ENCODE measurements at places on chromosomes 1 and 21.
A peak's percentile ranks its signal among the peaks of the same experiment; 100 is the strongest.

DNA sequence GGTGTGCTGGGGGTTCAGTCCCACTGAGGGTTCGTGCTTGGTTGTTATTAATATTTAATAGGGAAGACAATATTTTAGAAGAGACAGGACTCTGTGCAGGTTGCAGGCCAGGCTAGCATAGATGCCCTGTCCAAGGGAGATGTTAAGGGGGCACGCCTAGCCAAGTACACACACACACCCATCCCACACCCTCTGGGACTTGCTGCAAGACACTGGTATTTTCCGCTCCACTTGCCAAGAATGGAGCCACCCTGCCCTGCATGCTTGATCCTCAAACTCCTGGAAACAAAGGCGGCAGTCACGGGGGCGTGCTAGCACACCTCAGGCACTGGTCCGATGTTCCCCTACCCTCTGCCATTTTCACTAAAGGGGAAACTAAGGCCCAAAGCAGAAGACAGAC lies 99.1 kb downstream of the MRPL37 start:
- H3K27me3 ChIP-seq, result no peaks in the 10 kb centered on the region
- no peaks in the 10 kb centered on the region for H3K36me3 ChIP-seq
- H3K4me1 ChIP-seq, result peaks cover 3% of the 10 kb centered on the region
- peak overlapping the region; percentile 23 for H3K27ac ChIP-seq

GRCh38 chr1:77378723-77379535 lies 97.1 kb downstream of the AK5 start:
- H3K4me1 ChIP-seq, result no peaks in the 10 kb centered on the region
- H3K27ac ChIP-seq, result no peak overlapping the region
- no peak for DNase-seq
- no peak overlapping the region for H3K4me3 ChIP-seq
- H3K27me3 ChIP-seq, result no peaks in the 10 kb centered on the region
- H3K36me3 ChIP-seq, result no peaks in the 10 kb centered on the region

DNA sequence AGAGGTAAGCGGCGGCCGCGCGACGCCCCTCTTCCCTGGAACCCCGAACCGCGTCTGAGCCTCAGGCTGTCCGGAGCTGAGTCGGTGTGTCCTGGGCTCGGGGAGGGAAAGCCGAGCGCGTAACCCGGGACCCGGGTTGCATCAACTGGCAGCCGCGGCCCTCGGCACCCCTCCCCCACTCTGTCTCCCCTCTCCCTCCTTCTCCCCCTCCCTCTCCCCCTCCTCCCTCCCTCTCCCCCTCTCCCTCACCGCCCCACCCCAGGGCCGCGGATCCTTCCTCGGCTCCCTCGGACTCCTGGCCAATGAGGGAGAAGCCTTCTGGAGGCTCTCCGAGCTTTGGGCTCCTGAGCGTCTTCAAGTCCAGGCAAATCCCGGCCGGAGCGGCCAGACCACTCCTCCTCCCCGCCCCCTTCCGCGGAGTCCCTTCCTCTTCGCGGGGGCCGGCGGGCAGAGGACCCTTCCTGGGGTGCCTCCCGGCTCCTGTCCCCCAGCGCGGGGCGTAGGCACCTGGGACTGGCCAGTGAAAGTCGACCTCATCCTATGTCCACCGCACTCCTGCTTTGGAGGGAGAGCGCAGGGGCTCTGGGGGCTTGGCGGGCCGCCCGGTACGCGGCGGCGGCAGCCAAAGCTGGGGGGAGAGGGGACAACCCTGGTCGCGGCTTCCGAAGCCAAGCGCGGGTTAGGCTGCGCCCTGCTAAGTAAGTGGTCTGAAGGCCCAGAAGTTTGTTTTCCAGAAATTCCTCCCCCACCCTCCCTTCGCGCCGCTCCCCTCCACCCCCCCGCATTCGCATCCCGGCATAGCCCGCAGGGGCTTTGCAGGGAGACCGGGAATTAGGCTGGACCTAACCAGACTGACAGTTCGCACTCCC lies 850 bp downstream of the SESN2 start:
- peak; percentile 73 for DNase-seq
- H3K4me3 ChIP-seq, result peak overlapping the region; percentile 84
- H3K27ac ChIP-seq, result peak overlapping the region; percentile 90
- H3K4me1 ChIP-seq, result no peaks in the 10 kb centered on the region

DNA sequence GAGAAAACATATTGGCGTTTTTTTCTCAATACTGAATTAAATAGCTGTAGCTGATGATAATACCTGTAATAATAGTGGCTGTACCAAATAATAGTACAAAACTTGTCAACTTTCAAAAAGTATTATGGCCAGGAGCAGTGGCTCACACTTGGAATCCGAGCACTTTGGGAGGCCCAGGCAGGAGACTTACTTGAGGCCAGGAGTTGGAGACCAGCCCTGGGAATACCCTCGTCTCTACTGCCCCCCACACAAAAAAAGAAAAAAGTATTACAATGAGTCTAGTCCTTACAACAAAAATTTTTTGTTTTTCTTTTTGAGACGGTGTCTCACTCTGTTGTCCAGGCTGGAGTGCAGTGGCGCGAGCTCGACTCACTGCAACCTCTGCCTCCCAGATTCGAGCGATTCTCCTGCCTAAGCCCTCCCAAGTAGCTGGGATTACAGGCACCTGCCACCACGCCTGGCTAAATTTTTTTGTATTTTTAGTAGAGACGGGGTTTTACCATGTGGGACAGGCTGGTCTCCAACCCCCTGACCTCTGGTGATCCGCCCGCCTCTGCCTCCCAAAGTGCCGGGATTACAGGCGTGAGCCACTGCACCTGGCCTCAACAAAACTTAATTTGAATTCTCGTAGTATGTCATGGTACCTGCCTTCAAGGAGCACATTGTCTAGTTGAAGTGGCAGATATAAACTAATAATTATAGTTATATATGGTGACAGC lies 1.4 kb downstream of the RBBP4 start:
- peak overlapping the region; percentile 82 for H3K4me3 ChIP-seq
- H3K4me1 ChIP-seq, result peaks cover 6% of the 10 kb centered on the region
- no peaks in the 10 kb centered on the region for H3K27me3 ChIP-seq
- no peak overlapping the region for H3K27ac ChIP-seq
- H3K36me3 ChIP-seq, result peaks cover 4% of the 10 kb centered on the region

DNA sequence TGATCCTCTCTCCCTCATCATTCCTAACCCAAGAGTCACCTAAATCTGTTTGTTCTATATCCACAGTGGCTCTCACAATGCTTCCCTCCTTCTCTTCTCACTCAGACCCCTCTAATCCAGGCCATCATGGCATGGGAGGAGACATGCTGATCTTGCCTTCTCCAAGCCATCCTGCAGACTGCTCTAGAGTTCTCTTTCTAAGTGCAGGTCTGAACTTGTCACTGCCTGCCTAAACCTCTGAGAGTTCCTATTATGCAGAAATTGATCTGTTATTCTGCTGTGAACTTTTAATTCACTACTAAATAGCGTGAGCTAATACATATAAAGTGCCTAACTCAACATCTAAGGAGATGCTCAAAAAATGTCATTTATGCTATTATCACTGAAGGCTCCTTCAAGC lies 26.8 kb downstream of the LAMC2 start:
- H3K27me3 ChIP-seq, result no peaks in the 10 kb centered on the region
- no peak overlapping the region for H3K4me3 ChIP-seq
- DNase-seq, result no peak
- no peak overlapping the region for H3K27ac ChIP-seq
- no peaks in the 10 kb centered on the region for H3K36me3 ChIP-seq

- no peak for DNase-seq
- H3K4me3 ChIP-seq, result no peak overlapping the region
Observed at GRCh38 chr1:235902677-235903542, 36.2 kb upstream of the LYST start.

GRCh38 chr1:112904071-112904830 lies 51.7 kb downstream of the SLC16A1 start:
- no peaks in the 10 kb centered on the region for H3K36me3 ChIP-seq
- DNase-seq, result no peak
- no peak overlapping the region for H3K4me3 ChIP-seq
- H3K27me3 ChIP-seq, result no peaks in the 10 kb centered on the region

DNA sequence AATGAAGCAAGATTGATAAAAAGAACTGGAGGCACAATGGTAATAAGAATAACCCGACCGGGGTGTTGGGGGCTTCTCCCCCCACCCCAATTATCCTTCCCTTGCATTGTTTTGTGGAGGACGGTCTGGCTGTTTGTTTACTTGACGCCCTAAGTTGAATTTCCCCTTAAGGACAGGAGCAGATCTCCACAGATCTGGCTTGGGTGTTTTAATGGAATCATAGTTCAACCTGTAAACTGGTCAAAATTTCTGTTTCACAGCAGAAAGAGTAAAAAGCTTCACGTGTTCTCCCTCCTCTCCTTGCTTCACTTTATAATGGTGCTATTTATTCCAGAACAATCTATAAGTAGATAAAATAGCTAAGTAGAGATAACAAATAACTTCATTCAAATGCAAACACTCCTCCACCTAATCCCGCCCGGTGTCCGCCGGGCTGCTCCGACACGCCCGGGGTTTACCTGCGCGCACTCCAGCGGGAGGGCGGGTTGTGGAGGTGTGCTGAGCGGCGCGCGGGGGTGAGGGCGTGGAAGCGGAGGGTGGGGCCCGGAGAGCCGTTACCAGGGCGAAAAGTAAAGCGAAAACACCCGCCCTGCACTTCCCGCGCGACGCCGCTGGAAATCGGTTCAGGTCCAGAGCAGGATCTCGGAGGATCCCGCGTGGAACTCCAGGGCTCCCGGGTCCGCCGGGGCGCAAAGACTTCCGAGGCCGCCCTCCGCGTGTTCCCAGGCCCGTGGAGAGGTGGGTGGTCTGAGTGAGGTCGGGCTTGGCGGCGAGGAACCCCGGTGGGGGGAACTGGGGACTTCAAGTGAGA lies 2.0 kb upstream of the ATF3 start:
- peak overlapping the region; percentile 99 for H3K27ac ChIP-seq
- H3K27me3 ChIP-seq, result no peaks in the 10 kb centered on the region

DNA sequence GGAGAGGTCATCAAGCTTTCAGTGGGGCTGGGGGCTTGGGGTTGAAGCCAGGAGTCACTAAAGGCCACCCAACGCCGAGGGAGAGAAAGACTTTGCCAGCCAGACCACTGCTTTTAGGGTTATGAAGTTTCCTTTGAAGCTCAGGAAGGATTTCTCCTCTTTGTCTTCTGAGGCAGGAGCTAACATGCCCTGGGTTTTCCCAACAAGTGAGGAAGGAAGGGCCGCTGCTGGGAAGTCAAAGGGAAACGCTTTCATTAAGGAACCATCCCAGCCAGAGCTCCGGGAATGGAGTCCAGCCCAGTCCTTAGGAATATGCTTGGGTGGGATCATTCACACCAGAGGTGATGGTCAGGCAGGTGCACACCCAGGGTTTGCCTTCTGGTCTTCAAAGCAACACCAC lies 436.9 kb downstream of the PRDM2 start:
- DNase-seq, result no peak
- H3K4me3 ChIP-seq, result no peak overlapping the region
- no peaks in the 10 kb centered on the region for H3K27me3 ChIP-seq
- no peak overlapping the region for H3K27ac ChIP-seq

DNA sequence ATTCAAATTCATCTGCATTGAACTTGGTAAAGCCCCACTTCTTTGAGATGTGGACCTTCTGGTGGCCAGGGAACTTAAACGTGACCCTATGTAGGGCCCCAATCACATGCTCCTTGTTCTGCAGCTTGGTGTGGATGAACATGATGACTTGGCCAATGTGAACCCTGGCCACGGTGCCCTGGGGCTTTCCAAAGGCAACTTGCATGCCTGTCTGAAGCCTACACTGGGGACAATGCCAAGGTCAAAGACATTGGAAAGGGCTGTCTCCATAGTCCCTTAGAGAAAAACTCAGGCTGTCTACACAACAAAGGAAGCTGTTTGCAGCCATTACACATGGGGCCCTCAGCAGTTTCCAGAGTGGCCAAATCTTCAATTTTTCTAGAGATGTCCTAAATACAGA lies 8.9 kb upstream of the VPS13D start:
- H3K4me1 ChIP-seq, result no peaks in the 10 kb centered on the region
- H3K27ac ChIP-seq, result no peak overlapping the region
- DNase-seq, result no peak
- no peaks in the 10 kb centered on the region for H3K36me3 ChIP-seq

DNA sequence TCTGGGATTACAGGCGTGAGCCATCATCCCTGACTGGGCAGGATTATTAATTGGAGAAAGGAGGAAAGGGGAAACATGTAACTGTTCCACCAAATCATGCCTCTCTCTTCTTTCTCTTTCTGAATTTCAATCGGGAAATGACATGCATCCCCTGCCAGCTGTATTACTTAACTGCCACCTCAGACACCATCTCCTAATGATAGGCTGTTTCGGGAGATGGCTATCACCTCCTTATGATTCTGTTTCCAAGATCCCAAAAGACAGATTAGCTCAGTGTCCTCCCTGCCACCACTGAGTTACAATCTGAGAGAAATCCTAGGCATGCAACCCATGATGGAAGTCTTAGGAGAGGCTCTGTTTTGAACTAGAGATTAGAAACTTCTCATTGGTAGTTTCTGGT lies 67.5 kb downstream of the MIS18A start:
- no peak overlapping the region for H3K4me3 ChIP-seq
- no peaks in the 10 kb centered on the region for H3K27me3 ChIP-seq
- no peak overlapping the region for H3K27ac ChIP-seq
- DNase-seq, result no peak
- H3K36me3 ChIP-seq, result no peaks in the 10 kb centered on the region

GRCh38 chr1:225480825-225481434 lies 53.1 kb upstream of the LBR start:
- H3K36me3 ChIP-seq, result no peaks in the 10 kb centered on the region
- no peaks in the 10 kb centered on the region for H3K4me1 ChIP-seq

GRCh38 chr1:171221665-171222591 lies 26.4 kb upstream of the FMO1 start:
- H3K4me3 ChIP-seq, result no peak overlapping the region
- H3K4me1 ChIP-seq, result peaks cover 7% of the 10 kb centered on the region
- peak overlapping the region; percentile 92 for H3K27ac ChIP-seq
- H3K27me3 ChIP-seq, result no peaks in the 10 kb centered on the region
- no peak for DNase-seq

DNA sequence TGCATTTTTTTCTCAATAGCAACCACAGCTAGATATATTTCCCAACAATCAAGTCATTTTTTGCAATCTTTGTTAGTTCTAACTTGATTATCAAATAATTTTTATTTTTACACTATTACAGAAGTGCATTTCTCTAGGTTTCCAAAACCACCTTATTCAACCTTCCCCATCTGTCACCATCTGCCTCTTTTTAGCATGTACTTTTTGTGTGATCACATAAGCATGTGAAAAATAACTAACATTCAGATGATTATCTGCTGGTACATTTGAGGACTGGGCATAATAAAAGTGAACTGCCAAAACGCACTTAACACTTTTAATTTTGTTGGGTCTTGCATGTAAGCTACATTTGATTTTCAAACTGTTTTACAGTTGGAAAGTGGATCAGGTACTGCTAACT lies 291.5 kb downstream of the AKT3 start:
- no peak overlapping the region for H3K27ac ChIP-seq
- H3K4me1 ChIP-seq, result no peaks in the 10 kb centered on the region
- DNase-seq, result no peak
- H3K27me3 ChIP-seq, result no peaks in the 10 kb centered on the region
- H3K36me3 ChIP-seq, result peaks cover 5% of the 10 kb centered on the region
- H3K4me3 ChIP-seq, result no peak overlapping the region

Measured in breast epithelium (tissue), 4 donors.